ENCODE measurements at places on chromosomes 11 and 22.
A peak's percentile ranks its signal among the peaks of the same experiment; 100 is the strongest.

DNA sequence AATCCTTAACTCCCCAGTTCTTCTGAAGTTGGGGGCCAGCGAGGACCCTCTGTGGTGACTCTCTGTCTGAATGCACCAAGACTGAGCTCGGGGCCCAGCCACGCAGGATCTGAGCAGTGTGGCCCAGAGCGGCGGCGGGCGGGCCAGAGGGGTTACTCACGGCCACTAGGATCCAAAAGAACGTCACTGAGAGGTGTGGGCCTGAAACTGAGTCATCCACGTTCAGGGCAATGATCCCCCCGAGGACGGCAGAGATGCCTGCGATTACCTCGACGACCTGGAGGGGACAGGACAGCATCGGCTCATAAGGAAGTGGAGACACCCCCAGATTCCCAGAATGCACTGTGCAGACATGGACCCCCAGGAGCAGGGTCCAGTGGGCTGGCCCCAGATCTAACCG, 11.2 kb downstream of the MLC1 start:
- no peak for DNase-seq

DNA sequence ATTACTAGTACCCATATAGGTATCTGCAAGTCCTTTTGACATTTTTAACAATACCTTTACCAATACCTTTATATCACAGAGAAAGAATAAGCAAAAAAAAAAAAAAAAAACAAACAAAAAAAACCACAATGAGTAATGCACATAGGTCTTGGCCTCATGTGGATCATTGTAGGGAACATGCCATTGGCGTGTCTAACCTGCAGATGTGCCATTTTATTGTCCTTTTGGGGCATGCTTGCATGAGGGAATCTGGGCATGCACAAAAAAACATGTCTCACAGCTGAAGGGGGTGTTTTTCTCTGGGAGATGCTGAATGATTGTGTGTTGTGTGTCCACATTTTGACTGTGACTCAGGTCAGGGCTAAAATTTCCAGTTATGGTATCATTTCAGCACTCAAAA, 361.6 kb downstream of the GUCY1A2 start:
- no peak for DNase-seq

GRCh38 chr11:21560466-21560975, 632.4 kb upstream of the ANO5 start:
- DNase-seq: no peak

DNA sequence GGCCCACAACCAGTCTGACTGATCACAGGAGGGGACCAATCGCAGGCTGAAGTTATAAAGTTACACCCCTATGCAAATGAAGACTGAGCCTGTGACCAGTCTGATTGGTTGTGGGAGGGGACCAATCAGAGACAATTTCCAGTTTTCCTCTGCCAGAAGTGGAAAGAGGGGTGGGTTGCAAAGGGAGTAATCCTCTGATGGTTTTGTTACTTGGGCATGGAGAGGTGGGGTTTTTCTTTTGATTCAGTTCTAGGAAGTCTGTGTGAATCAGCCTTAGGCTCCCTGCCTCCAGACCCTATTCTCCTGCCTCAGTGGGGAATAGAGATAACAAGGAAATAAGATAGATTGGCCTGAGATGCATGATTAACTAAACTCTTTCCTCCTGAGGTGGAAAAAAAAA, 9.9 kb downstream of the OR6M1 start:
- no peak for DNase-seq

DNA sequence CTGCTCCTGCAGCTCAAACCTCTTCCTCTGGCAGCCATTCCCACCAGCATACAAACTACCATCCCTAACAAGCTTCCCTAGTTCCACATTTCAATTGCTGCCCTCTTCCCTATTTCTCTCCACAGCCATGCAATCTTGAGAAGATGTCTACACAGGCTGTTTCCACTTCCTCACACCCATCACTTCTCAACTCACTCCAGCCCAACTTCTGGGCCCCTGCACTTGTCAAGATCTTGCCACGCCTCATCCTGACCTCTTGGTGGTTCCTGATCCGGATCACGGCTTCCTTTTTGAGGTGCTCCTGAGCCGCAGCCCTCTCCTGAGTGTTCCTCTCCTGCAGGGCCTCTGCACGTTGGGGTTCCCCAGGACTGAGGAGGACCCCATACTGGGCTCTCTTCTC, 22.6 kb downstream of the RPL27A start:
- peak; percentile 69 for DNase-seq

GRCh38 chr11:115930886-115931547, 426.8 kb upstream of the CADM1 start:
- DNase-seq: peak; percentile 53

- no peak for DNase-seq
These were observed 75.6 kb downstream of the BRD1 start for GRCh38 chr22:49751966-49752597.

DNA sequence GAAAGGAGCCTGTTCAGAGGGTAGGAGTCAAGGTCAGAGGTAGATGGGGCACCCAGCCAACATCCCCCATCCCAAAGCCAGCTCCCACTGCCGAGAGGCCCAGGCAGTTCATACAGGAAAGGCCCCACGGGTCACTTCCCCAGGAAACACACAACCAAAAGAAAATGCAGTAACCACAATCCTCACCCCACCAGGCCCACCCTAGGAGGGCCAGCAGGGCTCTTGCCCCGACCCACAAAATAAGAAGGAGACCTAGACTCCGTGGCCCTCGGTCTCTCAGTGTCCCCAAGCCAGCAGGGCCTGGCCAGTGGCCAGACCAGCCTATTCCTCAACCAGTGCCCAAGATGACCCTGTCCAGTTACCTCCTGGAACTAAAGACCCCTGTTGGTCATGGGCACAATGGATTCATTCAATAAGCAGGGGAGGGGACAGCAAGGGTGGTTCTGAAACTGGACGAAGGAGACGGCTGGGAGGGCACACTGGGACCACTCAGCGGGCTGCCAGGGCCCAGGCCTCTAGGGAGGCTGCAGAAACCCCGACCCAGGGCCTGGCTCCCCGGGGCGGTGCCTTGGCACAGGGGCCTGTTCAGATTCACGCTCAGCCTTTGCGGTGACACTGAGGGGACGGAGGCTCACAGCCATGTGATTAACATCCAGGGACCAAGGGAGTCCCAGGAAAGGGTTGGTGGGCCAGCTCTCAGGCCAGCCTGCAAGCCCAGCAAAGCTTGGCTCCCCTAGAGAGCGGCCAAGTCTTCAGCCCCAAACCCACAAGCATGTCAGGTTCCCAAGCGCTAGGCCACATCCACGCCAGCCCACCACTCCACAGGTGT, 5.5 kb downstream of the RAB3IL1 start:
- no peak for DNase-seq

GRCh38 chr11:109033627-109034338, 368.9 kb downstream of the DDX10 start:
- no peak for DNase-seq

- no peak for DNase-seq
These were observed 4.2 kb downstream of the TBC1D22A start for GRCh38 chr22:46766611-46767010.

DNA sequence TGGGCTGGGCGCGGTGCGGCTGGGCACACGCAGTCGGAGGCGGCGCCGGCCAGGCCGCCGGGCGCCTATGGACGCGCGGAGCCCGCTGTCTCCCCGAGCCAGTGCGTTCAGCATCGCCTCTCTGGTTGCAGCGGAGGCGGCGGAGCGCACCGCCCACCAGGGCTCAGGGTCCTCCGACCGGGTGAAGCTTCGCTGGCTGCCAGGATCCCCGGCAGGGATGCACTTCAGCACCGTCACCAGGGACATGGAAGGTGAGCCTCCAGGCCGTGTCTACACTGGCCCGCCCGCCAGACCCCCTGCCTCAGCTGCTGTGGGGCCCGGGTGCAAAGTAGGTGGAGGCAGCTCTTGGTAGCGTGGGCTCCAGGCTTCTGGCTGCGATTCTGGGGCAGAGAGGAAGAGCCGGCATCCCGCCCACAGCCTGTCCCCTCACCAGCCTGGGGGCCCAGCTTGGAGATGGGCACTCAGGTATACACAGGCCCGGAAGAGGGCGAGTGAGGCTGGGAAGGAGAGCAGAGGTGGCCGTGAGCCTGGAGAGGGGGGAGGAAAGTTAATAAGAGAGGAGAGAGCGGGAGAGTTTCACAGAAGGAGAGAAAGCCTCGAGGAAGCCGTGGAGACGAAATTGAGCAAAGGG, 1.0 kb upstream of the TBX1 start:
- DNase-seq: no peak

GRCh38 chr11:103659206-103659618, 377.2 kb upstream of the DDI1 start:
- DNase-seq: no peak

DNA sequence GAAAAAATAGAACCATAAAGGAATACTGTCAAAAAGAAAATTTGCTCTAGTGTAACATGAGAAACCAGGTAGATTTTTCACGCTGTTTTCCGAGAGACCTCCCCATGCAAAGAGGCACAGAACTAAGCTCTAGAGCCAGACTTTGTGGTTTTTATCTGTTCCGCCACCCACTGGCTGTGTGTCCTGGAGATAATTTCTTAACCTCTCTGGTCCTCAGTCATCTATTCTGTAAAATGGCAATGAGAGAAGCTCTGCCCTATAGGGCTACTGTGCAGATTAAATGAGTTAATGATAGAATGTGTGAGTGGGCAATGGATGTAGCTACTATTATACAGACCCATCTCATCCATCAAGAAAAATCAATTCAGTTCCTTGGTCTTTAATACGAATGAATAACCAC, 9.4 kb upstream of the SIGIRR start:
- no peak for DNase-seq

GRCh38 chr11:18722293-18722637, 3.7 kb downstream of the IGSF22 start:
- DNase-seq: no peak

GRCh38 chr11:117420143-117420485, 92.5 kb downstream of the CEP164 start:
- no peak for DNase-seq

DNA sequence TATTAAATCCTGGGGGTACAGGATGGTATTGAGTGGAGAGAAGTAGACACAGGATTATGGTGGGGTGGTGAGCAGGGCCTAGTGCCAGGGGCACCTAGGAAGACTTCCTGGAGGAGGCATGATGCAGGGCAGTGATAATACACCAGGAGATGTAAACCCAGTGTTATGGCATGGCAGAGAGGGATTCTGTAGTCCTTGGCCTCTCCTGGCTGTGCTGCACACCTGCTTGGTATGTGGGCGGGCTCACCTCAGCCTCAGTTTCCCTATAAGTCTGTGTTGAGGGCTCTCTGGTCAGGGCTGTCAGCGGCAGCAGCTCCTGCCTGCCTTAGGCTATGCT, 2.2 kb downstream of the PDXP start:
- no peak for DNase-seq

DNA sequence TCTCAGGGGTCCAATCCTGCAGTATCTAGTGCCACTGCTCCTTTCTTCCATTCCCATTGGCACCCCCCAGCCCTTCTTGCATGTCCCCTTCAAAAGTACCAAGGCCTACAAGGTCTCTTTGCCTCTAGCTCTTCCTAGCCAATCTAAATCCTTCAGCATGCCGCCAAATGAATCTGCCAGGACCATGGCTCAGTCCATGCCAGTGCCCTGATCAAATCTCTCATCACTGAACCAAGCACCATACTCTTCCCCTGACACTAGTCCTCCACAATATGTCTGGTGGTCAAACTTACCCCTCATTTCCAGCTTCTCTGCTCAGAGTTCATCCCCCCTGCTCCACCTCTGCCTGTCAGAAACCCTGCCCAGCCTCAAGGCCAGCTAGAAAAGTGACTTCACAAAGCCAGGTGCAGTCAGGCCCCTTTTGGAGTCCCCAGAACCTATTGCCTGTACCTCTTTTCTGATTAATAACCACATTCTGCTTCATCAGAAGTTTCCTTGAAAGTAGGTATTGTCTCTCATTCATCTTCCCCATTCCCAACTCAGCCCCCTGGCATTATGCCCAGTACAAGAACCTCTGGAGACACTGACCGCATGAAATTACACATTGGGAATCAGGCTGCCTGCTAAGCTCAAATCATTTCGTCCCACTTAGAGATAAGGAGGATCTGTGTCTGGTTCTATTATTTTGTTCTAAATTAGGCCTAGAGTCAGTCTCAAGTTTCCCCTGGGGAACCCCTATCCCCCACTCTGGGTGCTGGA, 11.4 kb downstream of the FEN1 start:
- DNase-seq: no peak

DNA sequence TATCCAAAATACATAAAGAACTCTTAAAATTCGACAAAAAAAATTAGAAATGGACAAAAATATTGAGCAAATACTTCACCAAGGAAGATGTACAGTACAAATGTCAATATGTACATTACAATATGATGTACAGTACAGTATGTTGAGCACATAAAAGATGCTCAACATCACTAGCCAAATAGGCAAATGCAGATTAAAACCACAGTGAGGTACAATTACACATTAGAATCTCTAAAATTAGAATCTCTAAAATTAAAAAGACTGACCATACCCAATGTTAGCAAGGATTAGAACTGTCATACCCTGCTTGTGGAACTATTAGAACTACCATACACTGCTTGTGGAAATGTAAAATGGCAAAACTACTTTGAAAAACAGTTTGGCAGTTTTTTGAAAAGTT, 78.7 kb upstream of the TSPAN18 start:
- DNase-seq: no peak

DNA sequence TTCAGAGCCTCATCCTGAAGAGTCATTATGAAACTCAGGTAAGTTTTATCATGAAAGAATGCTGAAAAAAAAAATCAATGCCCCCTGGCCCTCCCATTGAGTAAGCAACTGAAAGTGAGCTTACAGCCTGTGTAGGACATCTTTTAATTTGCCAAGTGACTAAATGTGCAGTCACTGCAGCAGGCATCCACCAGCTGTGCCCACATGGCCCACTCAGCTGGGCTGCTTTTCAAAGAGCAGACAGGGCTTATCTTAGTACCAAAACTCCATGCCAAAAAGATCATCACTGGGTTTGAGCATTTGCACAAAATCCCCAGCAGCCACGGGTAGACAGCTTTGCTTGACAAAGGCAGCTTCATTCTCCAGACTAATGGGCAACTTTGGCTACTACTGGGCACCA, 709.7 kb downstream of the NTM start:
- no peak for DNase-seq

- DNase-seq: peak; percentile 40
These were observed 4.6 kb downstream of the APOL4 start for GRCh38 chr22:36197065-36197440.

- no peak for DNase-seq
These were observed 8.8 kb downstream of the OSBPL5 start for GRCh38 chr11:3156282-3156660.

DNA sequence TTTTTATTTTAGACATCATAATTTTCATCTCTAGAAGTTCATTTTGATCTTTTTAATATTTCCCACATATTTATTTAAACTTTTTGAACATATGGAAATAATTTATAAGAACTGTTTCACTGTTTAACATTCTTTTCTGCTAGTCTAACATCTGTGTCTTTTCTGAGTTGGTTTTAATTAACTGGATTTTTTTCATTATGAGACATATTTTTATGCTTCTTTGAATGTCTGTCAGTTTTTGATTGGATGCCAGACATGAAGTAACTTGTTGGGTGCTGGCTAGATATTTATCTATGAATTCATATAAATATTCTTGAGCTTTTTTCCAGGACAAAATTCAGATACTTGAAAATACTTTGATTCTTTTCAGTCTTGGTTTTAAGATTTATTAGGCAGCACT, 317.8 kb upstream of the NCAM1 start:
- DNase-seq: no peak

- DNase-seq: no peak
These were observed 48.1 kb upstream of the SHISAL1 start for GRCh38 chr22:44360668-44361381.

GRCh38 chr11:133509924-133510697, 22.2 kb downstream of the OPCML start:
- DNase-seq: no peak

GRCh38 chr11:8283100-8283464, 19.4 kb upstream of the LMO1 start:
- DNase-seq: no peak

GRCh38 chr22:22200569-22201184, 43.9 kb upstream of the VPREB1 start:
- no peak for DNase-seq
